ENCODE measurements at places on chromosomes 6 and 20.

GRCh38 chr6:132300323-132300949 lies 100.8 kb downstream of the MOXD1 start:
- DNase-seq: no peak

DNA sequence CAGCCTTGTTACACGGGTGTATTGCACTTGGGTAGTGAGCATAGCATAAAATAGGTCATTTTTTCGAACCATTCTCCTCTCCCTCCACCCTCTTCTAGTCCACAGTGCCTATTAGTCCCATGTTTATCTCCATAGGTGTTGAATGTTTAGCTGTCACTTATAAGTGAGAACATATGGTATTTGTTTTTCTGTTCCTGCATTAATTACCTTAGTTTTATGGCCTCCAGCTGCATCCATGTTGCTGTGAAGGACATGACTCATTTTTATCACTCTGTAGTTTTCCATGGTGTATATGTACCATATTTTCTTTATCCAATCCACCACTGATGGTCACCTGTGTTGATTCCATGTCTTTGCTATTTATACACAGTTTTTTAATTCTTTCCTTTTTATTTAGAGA lies 889.5 kb downstream of the EYS start:
- no peak for DNase-seq

DNA sequence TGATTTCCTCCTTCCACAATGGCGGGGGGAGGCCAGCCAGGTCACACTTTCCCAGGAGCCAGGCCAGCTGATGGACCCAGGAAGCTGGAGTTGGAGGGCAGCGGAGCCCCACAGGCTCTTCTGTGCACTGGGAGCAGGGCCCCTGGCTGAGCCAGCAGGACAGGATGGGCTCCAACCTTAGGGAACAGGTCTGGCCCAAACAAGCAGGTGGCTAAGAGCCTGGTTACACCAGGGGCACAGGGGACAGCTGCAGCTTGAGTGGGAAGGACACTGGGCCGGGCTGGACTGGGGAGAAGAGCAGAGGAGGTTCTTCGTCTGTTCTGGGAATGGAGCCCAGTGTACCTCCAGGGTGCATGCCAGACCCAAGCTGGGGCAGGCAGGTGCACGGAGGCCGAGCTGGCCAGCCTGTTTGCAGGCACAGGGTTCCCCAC lies 102.3 kb downstream of the DLL1 start:
- DNase-seq: no peak

- no peak for DNase-seq
Observed at GRCh38 chr6:5541751-5542432, 280.6 kb downstream of the FARS2 start.

DNA sequence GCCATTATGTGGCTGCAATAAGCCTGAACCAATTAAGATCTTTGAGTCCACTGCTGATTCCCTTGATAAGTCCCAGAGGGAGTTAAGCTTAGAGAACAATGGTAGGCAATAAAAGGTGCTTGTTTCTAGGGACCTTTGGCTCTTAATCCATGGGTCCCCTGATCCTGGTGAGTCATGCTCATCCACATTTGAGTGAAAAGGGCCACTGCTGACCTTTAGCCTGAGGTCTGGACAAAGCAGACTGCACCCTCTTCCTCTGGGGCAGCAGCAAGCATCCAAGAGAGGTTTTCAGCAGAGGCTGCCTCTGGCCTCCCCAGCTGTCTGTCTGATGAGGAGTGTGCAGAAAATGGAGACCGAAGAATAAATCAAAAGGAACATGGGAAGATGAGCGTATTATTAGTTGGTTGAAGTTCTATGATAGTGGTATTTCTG lies 16.1 kb upstream of the SCGN start:
- DNase-seq: no peak

GRCh38 chr6:116059713-116060571 lies 749 bp downstream of the FRK start:
- no peak for DNase-seq

Data from left ventricle myocardium superior (tissue), 1 donor.